Right ventricle myocardium inferior (tissue), 1 donor: ENCODE measurements at places on chromosomes 11 and 22.

DNA sequence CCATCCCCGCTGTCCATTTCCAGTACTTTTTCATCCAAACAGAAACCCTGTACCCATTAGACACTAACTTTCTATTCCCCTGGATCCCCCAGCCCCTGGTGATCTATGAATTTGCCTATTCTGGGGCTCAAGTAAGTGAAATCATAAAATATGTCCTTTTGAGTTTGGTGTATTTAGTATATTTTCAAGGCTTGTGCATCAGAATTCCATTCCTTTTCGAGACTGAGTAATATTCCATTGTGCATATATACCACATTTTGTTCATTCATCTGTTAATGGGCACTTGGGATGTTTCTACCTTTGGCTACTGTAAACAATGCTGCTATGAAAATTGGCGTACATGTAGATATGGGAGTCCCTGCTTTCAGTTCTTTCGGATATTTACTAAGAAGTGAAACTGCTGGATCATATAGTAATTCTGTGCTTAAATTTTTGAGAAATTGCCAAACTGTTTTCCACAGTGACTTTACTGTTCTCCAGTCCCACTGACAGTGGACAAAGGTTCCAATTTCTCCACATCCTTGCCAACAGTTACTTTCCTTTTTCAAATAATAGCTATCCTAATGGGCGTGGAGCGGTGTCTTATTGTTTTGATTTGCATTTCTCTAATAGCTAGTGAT is 16.1 kb downstream of the APLP2 start:
- DNase-seq: no peak

GRCh38 chr11:12174477-12175143 is 64.2 kb downstream of the MICAL2 start:
- no peak for DNase-seq

DNA sequence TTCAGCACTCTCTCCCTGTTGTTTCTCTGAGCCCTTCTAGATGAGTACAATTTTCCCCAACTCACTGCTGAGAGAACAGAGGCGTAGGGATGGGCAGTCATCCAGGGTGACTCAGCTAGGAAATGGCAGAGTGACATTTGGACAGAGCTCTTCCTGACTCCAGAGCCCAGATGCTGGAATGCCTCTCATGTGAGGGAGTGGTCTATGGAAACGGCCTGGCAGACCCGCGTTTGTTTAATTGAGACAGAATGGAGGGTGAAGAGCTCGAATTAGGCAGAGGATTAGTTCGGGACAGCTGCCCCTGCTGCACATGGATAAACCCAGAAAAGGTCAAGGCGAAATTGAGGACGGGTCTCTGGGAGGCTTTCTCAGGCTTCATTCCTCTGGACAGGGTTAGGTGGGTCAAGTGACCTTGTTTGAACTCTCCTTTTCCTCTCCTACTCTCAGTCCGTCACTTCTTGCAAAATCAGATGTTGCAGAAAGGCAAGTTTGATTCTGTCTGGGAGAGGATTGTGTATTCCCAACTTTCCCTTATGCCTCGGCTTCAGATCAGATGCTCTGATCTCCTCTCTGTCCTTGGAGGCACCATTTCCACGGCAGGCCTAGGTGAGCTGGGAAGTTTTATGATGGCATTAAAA is 7.6 kb upstream of the LMO2 start:
- DNase-seq: peak; percentile 80

GRCh38 chr11:119445379-119445778 is 22.4 kb upstream of the THY1 start:
- DNase-seq: no peak

GRCh38 chr11:72240461-72241290 is 3.3 kb downstream of the PHOX2A start:
- DNase-seq: peak; percentile 66

DNA sequence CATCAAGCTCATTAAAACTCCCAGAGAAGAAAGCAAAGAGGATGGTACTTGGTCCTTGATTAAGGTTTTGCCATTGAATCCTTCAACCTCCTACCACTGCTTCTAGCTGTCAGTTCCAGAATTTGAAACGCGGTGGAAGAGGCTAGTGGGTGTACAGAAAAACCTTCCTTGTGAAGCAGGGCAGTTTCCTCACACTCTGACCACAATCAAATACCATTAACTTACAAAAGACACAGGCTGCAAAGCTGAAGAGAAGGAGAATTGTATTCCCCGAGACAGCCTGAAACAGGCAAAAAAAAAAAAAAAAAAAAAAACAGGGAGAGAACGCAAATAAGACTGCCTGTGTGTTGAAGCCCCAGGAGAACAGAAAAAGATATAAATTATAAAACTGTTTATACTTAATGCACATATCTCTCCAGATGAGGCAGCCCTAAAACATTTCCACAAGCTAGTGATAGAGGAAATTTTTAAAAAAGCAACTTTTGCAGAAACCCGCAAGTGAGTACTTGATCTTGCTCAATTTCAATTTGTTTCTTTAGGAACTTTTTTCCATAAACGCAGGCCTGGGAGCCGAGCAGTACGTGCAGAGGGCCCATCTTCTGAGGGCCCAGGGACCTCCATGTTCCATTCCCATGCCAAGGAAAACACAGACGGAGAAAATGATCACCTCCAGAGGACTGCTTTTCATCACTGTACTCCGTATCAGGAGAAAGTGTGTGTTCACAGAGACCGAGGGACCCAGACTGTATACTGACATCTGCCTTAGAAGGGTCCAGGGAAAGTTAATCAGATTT is 218.7 kb upstream of the BLID start:
- DNase-seq: no peak

- no peak for DNase-seq
These were observed 10.3 kb downstream of the OR10D3 start for GRCh38 chr11:124193221-124194010.
